Lower leg skin (tissue), 4 donors: ENCODE measurements at places on chromosomes 4 and X.

DNA sequence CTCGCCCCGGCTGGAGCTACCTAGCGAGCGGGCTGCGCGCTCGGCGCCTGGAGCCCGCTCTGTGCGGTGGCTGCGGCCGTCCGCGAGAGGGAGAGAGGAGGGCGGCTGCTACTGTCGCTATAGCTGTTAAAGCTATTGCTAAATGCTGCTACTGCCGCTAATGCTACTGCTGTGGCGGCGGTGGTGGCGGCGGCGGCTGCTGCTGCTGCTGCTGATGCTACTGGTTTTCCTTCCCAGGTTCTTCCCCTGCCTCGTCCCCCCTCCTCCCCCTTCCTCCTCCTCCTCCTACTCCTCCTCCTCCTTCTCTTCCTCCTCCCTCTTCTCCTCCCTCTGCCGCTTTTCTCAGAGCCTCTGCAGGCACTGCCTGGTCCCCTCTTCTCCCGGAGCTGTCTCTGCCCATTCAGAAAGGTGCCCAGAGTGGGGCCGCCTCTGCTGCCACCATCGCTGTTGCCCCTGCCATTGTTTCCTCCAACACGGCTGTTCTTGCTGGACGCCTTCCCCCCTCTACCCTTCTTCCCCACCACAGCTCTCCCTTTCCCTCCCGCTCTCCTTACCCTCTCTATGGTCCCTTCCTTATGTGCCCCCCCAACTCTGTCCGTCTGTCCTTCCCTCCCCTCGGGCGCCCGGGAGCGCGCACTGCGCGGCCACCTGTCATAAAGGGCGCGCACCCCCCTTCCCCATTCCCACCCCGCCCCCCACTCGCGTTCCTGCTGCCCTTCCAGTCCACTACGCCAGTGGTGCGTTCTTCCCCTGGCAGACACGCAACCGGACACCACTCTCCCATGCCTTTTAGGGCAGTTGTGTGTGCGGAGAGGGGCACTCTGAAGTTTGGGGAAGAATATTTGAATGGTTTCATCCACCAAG, at the start of gene NEXMIF:
Gene NEXMIF (minus strand): TSS at position 228 of the 864 bp plus-strand sequence.
- DNase-seq: no peak

DNA sequence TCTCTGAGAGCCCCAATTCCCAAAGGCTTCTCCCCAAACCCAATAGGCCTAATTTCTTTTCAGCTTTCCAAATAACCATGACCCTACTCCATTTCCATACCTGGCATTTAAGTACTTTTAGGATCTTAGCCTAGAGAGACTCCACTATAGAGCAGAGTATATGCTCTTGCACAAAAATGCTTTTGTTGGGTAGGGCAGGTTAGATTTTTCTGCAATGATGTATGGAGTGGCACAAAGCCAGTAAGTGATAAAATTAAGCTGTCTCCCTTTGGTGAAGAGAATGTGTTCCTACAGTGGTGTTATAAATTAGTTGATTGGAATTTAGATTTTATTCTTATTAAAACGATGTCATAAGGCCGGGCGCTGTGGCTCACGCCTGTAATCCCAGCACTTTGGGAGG, 124.9 kb downstream of the INPP4B start:
- no peak for DNase-seq

GRCh38 chr4:145340071-145340675, 141.5 kb upstream of the SMAD1 start:
- no peak for DNase-seq

GRCh38 chr4:71026086-71026485, 32.6 kb downstream of the DCK start:
- DNase-seq: no peak

GRCh38 chrX:8783097-8783713, 18.0 kb downstream of the FAM9A start:
- DNase-seq: no peak

DNA sequence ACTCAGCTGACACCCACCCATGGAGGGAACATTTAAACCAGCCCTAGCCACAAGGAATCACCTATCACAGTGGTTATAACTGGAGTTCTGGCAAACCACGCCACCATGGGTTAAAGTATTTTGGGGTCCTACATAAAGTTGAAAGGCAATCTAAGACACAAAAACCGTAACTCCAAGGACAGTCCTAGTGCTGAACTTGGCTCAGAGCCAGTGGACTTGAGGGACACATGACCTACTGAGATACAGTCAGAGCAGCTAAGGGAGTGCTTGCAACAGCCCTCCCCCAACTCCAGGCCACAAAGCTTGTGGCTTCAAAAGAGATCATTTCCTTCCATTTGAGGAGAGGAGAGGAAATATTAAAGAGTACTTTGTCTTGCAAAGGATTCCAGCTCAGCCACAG, 300.5 kb downstream of the FGF13 start:
- DNase-seq: no peak

- DNase-seq: no peak
Observed at GRCh38 chr4:190020790-190021717, 6.0 kb downstream of the FRG2 start.

DNA sequence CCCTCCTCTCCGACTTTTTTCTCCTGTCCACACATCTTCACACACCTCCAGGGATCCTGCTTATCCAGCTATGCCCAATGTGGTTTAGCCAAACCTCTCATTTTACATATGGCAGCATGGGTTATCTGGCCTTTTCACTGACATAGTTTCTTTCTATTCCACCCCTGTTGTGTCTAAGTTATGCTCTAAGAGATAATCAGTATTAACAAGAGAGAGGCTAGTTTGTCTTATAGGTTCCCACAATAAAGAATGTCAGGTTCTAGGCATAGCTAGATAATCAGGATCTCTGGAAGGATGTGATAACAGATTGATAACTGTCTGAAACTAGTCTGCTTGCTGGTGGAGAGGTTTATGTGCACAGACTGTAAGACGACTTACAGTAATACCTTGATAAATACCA, 7.7 kb upstream of the GALNT7 start:
- DNase-seq: no peak

DNA sequence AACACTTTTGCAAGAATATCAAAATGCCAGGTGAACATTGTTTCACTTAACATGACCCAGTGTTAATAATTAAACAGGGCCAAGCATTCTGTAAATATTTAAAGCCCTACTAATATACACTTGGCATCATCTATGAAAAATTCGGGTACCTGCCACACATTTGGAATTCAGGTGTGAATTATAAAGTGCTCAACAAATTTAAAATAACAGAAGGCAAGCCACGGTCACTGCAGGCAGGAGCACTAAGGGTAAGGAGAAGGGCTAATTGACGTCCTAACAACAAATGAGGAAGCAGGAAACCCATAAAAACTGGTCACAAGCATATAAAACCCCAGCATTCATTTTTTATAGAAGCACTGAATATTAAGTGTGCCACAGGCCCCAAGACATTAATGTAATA, 43.8 kb upstream of the CPEB2 start:
- DNase-seq: no peak

DNA sequence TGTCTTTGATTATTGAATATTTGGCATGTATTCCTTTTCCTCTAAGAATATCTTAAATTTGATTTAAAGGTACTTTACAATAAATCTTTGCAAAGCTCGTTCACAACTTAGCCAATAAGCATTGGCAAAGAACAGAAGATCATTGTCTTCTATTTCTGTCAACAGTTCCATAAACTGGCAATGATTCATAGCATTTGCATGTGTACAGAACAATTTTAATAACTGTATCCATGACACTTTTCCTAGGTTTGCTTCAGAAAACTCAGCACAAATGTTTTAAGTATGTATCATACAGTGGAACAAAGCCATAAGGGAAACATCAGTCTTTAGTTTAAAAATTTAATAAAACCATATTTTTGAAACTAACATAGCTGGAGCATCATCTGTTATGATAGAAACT, 462.7 kb upstream of the RPS6KA3 start:
- no peak for DNase-seq

GRCh38 chr4:4395849-4396627, 9.1 kb downstream of the NSG1 start:
- no peak for DNase-seq

DNA sequence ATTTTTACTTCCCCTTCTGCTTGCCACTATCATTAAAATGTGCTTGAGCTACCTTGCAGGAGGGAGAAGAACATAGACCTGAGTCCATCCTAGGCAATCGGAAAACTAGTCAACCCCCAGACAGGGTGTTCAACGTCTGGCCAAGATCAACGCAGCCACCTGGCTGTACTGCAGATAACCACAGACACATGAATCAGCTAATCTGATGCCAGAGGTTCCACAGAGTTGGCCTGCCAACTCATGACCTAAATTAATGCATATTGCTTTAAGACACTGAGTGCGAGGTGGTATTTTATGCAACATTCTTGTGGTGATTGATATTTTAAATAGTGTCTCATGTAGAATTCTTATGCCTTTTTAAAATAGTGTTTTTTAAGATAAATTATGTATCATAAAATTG, 1283.8 kb upstream of the PABPC4L start:
- no peak for DNase-seq

DNA sequence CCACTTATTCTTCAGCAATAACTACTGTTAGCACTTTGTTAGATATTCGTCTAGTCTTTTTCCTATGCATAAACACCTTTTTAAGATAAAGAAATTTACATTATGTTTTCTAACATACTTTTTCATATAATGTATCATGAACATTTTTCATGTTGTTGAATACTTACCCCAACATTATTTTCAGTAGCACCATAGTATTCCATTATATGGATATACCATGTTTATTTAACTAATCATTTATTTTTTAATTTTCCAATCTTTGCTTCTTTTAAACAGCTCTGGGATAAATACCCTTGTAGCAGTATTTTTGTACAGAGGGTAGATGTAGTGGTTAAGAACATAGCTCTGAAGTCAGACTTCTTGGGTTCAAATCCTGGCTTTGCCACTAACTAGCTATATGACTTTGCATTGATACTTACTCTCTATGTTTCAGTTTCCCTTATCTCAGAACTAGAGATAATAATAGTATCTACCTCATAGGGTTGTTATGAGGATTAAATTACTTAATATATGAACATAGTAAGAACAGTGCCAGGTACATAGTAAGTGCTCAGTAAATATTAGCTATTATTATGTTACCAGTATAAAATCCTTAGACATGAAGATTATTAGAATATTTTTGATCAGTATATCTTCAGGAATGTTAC, 11.3 kb downstream of the EXOC1 start:
- no peak for DNase-seq

GRCh38 chrX:127404161-127404560, 584.6 kb downstream of the PRR32 start:
- no peak for DNase-seq

GRCh38 chr4:142314686-142315085, 531.4 kb downstream of the INPP4B start:
- no peak for DNase-seq

DNA sequence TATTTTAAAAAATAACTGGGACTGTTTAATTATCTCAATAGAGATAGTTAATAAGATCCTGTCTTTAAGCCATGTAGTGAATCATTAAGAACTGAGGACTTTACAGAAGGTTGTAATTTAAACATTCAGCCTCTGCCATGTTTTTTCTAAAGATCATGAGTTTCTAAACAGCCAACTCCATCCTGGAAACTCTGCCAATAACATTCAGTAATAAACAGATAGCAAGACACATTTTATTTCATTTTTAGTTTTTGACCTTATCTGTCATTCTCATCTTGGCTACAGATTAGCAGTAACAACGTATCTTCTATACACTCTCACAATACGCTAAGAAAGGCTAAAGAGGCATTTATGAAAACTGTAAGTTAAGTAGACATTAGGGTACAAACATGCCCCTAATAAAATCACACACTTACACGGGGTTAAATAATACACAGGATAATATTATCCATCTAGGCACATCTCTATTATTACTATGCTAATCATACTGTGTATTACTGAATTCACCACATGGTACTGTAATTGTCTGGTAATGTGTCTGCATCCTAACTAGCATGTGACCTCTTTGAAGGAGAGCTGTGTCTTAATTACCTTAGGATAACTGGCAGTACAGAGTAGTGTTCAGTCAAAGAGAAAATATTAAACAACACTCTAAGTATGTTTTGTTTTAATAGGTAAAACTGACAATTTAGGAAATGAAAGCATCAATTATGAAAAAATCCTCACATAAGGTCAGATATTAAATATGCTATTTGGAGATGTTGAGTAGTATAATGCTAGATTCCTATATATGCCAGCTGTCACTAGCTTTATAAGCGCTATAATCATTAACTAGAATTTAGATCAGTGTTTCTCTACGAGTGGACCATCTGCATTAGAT, 122.4 kb upstream of the NAP1L5 start:
- no peak for DNase-seq

DNA sequence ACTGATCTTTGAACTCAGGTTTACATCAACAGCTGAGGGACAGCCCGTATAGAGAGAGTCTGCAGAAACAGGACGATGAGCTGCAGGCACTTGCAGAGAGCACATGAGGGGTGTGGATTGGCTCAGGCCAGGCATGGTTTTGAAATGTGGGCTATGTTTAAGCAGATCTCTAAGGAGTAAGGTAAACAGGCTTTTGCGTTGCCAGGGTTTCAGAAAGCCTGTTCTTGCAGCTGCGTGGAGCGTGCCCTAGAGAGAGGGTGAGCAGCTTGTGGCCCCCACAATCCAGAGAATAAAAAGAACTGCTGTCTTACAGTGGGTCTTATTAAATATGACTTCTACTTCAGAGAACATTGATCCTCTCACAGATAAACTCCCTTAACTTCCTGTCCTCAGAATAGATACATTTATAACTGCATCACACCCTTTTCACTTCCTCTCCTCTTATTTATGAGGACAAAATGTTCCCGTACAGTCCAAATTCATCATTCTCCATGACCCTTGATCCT, 64.1 kb downstream of the TMA16 start:
- no peak for DNase-seq

DNA sequence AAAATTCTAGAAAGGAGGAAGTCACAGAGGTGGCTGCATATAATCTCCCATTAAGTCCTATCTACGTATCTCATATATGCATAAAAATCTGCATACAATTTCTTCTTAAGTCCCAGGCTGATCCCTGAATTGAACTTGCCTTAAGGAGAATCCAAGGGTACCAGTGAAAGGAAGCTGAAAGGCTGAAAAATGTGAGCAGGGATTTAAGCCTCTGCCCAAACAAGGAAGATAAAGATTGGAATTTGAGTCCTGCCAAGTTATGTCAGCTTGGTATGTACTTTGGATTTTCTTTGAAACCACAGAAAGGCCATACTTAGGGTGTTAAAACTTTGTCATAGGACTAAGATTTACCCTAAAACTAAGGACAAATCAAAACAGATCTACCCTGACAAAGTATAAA, 26.5 kb upstream of the GEMIN8 start:
- no peak for DNase-seq

- no peak for DNase-seq
Observed at GRCh38 chr4:24219209-24219608, 329.4 kb upstream of the PPARGC1A start.

DNA sequence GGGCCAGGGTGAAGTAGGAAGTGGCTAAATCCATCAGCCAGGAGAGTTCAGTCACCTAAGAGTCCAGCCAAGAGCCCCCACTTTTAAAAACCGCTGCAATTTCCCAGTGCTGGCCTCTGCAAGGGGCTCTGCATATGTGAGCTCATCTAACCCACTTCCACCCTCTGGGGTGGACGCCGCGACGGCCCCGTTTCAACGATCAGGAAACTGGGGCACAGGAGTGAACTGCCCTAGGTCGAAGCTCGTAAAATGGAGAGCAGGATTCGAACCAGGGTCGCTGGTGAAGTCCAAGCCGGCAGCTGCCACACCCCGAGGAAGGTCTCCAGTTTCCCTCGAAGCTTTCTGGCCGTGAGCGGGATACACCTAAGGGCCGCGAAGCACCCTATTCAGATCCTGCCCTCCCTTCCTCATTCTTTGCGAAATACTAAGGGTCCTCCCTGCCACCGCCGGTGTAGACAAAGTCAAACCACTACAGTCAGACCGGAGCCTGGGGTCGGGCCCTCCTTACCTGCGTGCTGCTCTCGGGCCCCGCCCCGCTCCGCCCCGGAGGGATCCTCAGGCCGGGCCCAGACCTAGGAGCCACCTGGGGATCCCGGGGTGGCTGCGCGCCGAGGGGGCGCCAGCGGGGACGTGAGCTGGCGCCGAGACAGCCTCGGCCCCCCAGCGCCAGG, 446 bp downstream of the EVC2 start:
- peak; percentile 80 for DNase-seq
